ENCODE measurements at places on chromosomes 16 and 17.

DNA sequence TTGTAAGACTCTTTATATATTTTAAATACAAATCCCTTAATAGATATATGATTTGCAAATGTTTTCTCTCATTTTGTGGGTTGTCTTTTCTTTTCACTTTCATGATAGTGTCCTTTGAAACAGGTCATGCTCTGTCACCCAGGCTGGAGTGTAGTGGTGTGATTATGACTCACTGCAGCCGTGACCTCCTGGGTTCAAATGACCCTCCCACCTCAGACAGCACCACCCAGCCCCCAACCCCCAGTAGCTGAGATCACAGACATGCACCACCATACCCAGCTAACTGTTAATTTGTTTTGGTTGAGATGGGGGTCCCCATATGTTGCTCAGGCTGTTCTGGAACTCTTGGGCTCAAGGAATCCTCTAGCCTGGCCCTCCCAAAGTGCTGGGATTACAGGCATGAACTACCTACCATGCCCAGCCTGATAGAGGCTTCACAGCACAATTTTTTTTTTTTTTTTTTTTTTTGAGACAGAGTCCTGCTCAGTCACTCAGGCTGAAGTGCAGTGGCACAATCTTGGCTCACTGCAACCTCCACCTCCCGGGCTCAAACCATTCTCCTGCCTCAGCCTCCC, 18.5 kb upstream of the TMIGD1 start:
- DNase-seq = no peak

GRCh38 chr17:2798678-2799077, 2.4 kb downstream of the RAP1GAP2 start:
- no peak for DNase-seq

DNA sequence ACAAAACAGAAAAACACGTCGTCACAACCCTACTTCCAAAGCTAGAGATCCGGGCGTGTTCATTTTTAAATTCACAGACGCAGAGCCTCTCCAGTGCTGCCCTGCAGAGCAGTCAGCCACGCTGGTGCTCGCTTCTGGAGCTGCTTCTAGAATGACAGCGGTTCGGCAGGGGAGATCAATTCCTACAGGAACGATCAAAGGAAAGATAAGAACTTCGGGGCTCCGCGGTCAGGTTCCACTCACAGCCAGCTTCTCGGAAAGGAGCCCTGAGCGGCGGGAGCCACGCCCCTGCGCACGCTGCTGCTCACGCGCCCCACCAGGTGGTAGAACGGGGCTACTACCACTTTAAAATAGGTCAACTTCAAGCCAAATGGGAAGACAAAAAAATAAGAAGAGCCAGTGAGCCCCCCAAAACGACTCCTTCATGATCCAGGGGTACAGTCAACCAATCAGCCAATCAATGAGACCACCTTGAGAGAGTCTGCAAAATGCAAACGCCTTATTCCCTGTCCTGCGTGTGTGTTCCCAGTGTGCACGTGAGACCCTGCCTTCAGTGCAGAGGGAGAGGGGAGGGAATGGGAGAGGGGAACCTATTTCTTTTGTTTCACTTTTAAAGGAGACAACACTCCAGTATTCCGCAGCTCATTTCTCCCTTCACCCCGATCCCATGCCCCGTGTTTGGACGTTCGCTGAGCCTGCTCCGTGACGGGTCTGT, 209.7 kb downstream of the RBFOX3 start:
- peak; percentile 84 for DNase-seq

DNA sequence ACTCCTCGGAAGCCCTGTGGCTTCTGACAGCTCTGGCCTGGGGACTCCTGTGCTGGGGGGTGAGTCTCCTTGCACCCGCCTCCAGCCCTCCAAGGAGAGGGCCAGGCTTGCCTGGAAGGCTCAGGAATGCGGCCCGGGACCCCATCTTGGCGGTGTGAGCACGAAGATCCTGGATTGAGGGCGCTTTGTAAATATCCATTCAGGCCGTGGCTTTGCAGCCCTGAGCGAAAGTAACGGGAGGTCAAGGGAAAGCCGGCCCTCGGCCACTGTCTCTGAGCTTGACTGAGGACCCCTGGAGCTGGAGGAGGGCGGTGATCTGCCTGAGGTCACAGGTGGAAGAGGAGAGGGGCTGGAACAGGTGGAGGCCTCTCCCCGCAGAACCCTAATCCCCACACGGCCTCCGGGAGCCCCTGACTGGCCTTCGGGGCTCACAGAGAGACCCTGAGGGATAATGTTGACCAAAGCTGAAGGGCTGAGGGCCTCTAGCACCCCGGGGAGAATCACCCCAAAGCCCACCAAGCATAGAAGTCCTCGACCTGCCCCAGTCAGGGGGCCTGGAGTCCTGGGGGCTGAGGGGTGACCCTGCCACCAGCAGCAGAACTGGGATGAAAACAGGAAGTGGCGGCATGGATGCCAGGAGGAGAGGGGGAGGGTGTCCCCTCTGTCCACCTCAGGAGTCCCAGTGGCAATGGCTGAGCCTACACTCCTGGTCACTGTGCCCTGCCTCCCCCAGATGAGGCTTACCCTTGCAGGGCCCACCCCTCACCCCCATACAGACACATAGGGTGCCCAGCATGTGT, 8.3 kb upstream of the RASD1 start:
- DNase-seq = no peak

DNA sequence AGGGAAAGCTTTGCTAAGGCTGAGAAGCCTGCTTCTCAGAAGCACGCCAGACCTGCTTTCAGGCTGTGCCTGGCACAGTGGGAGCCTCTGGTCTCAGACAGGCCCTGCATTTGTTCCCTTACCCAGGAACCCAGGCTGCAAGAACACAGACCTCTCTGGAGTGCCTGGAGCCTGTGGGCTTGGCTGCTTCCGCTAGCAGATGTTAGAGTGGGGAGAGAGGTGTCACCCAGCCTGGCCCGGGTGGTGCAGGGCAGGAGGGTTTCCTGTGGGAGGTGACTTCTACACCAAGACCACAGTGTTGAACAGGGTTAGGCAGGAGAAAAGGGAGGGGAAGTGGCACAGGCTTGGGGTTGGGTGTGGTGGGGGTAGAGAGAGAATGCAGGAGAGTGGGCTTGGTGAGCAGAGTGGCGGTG, 35.8 kb upstream of the ADGRG1 start:
- no peak for DNase-seq

GRCh38 chr16:50747207-50747956, 5.5 kb downstream of the CYLD start:
- peak; percentile 60 for DNase-seq

- DNase-seq = no peak
These were observed 158.6 kb upstream of the MYOCD start for GRCh38 chr17:12507026-12507595.

- DNase-seq = no peak
These were observed 74.7 kb downstream of the YPEL2 start for GRCh38 chr17:59405944-59406705.

DNA sequence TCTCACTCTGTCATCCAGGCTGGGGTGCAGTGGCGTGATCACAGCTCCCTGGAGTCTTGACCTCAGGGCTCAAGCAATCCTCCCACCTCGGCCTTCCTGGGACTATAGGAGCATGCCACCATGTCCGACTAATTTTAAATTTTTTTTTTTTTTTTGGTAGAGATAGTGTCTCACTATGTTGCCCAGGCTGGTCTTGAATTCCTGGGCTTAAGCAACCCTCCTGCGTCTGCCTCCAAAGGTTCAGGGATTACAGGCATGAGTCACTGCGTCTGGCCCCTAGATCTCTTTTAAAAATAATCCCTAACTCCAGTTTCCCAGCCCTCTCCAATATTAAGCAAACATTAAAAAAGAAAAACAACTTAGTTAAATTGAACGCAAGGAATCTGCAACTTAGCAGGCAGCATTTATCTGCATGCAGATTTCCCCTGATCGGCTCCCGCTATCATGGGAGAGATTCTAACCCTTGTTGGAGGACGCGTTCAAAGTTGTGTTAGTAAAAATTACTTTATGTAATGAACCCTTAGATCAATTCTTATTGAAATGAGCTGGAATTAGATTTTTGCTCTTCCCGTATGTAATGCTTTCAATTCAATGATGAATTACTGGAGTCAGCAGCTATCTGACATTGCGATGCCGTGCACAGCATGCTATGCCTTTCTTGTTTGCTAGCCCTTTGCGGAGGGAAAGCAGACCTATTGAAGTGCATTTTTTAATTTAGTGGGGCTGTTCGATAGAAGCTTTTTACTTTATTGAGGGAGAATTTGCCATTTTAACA, 171.7 kb downstream of the HAPSTR1 start:
- no peak for DNase-seq

DNA sequence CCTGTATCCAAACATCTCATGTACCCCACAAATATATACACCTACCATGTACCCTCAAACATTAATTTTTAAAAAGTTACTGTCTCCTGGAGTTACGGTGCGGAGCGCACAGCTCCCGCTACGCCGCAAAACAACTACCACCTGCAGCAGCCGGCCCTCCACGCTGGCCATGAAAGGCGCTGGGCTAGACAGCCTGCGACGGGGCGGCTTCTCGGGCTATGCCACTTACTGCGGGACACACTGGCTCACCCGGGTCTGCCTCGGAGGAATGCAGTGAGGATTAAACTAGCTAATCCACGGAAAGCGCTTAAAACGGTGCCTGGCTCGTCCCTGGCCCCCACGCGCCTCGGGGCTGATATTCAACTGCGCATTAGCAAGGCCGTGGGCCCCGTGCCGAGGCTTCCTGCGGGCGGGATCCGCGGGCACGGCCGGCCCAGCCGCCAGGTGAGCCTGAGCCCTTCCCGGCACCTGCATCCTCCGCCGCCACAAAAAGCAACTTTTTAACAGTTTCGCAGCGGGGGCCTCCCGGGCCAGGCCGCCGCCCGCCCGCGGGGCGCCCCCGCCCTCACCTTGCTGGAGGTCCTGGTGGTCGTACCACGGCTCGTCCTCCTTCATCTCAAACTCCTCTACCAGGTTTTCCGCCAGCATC, 633 bp downstream of the CDR2 start:
- no peak for DNase-seq

DNA sequence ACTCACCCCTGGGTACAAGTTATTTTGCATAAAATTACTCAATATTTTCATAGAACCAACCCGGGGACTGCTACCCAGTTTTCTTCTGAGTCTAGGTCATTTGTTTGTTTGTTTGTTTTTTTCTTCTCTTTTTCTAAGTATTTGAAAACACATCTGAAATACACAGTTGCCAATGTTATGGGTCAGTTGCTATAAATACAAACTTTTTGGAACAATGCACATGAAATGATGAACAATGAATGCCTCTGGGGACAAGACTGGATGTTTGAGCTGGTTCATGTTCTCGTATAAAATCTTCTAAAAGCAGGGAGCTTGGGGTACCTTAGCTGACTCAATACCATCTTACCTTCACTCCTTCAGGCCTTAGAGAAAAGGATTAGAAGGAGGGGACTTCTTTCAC, 30.5 kb downstream of the TMEM238L start:
- DNase-seq = no peak

- DNase-seq = no peak
These were observed 269.1 kb downstream of the FTO start for GRCh38 chr16:53973021-53973420.

DNA sequence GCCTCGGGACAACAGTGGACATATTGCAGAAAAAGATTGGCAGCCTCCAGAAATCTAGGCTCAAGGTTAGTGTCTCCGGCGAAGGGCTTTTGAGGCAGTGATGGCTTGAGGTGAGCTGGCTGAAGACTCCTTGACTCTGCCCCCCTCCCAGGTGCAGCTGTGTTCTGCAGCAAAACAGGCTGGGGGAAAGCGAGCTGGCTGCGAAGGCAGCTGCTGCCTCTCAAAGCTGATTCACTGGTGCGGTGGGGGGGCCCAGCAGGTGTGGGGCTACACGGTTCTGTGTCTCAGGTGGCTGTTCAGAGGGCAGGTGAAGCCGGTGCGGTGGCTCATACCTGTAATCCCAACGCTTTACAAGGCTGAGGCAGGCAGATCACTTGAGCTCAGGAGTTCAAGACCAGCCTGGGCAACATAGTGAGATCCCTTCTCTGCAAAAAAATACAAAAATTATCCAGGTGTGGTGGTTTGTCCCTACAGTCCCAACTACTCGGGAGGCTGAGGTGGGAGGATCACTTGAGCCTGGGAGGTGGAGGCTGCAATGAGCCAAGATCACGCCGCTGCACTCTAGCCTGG, 22.9 kb downstream of the C16orf96 start:
- DNase-seq = no peak

- DNase-seq = peak; percentile 44
These were observed 1.1 kb downstream of the MPP2 start for GRCh38 chr17:43905985-43906852.

- DNase-seq = no peak
These were observed 35.7 kb downstream of the PECAM1 start for GRCh38 chr17:64354824-64355535.

DNA sequence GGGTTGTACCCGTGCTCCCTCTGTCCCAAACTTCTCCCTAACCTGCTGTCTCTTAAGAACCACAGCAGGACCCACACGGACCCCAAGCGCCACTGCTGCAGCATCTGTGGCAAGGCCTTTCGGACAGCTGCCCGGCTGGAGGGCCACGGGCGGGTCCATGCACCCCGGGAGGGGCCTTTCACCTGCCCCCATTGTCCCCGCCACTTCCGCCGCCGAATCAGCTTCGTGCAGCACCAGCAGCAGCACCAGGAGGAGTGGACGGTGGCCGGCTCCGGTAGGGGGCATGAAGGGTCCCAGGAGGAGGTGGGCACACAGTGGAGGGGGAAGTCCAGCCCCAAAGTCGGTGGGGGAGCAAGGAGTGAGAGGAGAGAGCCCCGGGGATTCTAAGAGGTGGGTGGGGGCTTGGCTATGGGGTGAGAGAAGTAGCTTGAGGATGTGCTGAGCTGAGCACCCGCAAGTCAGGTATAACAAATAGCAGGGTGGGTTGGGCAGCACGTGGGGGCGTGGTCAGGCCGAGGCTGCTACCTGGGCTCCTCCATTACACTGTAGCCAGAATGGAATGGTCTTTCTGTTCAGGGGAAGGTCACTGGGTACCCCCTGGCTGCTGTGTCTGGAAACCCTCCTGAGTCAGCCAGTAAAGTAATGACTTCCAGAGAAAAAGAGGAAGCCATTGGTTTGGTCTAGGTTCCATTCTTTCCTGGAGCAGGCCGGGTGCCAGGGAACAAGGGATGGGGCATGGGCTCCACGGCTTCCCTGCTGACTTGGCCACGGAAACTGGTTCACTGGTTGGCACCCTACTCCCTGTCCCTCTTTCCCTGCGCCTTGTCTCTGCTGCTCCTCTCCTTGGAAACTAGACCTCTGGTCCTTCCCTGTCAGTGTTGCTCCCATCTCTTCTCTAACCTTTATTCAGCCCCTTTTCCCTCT, 7.1 kb downstream of the PRSS53 start:
- no peak for DNase-seq

DNA sequence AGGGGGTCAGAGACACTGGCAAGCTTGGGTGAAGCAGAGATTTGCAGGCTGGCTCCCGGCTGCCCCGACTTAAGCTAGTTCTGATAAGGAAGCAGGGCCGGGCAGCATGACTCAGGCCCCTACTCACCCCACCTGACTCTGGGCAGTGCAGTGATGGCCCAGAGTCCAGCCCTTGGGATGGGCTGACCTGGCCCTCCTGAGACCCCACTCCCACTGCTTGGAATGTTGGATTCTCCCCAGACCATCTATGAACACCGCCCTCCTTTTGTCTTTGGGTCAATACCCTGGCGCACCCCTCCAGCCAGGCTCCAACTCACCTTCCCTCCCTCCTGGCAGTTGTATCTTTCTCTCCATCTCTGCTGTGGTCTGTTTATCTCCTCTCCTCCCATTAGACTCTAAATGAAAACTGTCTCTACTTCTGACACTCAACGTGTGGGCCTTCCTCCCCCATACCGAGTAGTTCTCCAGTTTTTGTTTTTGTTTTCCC, 21.0 kb downstream of the LGALS3BP start:
- DNase-seq = no peak
